ENCODE measurements at places on chromosomes 1 and 21. TPM values are rescaled to one million over a fixed set of nuclear protein-coding genes. Genes with fewer than 3 reads are reported as not detected.

GRCh38 chr1:239274242-239274830, 112.0 kb upstream of the CHRM3 start:
- no peak for DNase-seq

GRCh38 chr1:243179720-243180119, 75.4 kb downstream of the CEP170 start:
- DNase-seq = no peak

- peak; percentile 78 for DNase-seq
Measured at GRCh38 chr1:98045211-98045766, 124.5 kb upstream of the DPYD start.

DNA sequence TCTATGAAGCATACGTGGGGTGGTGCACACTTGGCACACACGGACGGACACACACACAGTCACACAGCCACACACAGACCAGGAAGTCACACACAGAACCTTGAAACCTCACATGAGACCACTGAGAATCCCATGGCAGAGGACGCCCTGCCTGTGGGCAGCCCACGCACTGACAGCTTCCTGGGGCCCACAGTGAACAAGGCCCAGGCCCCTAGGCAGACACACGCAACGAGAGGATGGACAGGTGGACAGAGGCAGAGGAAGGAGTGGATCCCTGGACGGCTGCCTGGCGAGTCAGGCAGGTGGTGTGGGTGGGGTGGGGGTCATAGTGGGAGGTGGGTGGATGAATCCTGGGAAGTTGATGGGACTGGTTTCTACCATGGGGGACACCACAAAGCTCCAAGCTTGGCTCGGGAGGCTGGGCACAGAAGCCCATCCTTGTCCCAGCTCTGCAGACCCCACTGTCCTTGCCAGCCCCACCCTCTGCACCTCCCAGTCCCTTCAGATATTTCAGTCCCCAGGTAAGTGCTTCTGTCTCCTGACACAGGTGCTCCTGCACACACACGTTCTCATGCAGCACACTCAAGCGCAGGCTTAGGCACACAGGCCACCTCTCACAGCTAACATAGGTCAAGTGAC, 49.1 kb downstream of the WNT9A start:
- DNase-seq = no peak

DNA sequence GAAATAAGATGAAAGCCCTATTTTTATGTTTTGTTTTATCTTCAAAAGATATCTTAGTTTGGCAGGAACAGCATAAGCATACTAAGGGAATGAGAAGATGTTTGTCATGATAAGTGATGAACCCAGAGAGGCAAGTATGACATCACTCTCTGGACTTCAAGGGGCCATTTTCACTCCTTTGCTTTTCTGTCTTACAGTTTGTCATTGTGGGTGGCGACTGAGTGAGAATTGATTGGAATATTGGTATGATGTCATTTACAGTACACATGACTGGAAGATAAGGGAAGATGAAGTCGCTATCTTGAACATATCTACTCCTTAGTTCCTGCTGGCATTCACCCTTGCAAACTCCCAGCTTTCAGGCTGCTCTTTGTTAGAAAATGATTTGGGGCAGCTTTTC, 258.1 kb upstream of the RAB4A start:
- DNase-seq = no peak

GRCh38 chr1:173267453-173267945, 60.4 kb upstream of the TNFSF4 start:
- DNase-seq = peak; percentile 61

DNA sequence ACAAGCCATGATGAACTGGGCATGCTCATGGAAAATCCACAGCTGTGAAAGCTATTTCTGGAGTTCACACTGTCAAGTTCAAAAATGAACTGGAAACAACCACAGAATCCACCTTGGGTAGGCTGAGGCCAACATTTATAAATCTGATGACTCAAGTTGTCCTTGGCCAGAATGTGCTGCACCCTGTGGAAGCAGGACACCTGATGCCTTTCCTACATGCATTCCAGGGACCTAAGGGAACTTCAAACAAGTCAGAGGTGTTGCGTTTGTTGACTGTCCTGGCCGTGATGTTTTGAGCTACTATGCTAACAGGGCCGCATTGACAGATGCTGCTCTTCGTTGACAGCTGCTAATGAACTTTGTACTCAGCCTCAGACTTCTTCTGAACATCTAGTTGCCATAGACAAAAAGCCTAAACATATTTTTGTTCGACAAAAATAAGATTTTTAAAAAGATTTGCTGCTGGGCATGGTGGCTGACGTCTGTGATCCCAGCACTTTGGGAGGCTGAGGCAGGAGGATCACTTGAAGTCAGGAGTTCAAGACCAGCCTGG, 127.9 kb upstream of the SLC45A1 start:
- peak; percentile 68 for DNase-seq

- no peak for DNase-seq
Measured at GRCh38 chr1:101257500-101258325, 20.9 kb downstream of the S1PR1 start.

DNA sequence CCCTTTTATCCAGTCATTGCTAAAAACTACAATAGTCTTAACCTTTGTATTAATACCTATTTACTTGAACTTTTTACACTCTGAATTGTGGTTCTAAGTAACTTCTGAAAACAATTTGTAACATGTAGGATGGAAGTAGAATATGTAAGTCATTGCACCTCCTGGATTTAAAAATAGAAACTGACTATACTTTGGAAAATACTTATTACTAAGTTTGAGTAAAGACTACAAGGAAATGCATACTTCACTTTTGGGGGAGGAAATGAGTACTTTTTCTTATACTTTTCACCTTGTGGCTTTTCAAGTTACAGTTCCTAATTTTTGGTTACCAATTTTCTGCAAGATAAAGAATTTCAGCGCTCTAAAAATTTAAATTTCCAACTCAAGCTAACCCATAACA, 8.7 kb downstream of the RGS18 start:
- no peak for DNase-seq

DNA sequence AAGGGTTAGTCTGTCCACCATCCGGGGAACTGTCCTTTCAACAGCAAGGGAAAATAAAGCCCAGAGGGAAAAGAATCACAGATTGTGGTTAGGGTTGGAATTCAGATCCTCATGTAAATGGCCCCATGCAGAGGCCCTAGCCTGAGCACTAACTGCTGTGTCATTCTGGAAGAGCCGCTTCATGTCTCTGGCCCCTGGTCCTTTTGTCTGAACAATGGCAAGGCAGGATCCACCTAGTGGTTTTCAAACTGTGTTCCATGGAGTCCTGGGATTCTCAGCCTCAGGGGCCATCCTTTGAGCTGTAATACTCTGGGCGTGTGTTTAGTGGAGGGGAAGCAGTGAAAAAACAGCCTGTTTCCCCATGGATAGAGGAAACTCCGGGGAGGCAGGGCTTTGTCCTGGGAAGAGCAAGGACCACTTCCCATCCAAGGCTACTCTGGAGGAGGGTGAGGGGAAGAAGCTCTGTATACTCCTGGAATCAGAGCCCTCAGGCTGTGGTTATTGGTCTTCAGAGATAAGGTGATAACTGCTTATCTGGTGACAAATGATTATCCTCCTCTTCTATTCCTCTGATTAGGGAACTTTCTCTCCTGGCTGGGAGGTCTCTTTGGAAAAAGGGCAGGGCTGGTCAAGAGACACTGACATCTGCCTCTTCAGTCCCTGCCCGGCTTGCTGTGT, 19.2 kb downstream of the PAX7 start:
- peak; percentile 87 for DNase-seq

DNA sequence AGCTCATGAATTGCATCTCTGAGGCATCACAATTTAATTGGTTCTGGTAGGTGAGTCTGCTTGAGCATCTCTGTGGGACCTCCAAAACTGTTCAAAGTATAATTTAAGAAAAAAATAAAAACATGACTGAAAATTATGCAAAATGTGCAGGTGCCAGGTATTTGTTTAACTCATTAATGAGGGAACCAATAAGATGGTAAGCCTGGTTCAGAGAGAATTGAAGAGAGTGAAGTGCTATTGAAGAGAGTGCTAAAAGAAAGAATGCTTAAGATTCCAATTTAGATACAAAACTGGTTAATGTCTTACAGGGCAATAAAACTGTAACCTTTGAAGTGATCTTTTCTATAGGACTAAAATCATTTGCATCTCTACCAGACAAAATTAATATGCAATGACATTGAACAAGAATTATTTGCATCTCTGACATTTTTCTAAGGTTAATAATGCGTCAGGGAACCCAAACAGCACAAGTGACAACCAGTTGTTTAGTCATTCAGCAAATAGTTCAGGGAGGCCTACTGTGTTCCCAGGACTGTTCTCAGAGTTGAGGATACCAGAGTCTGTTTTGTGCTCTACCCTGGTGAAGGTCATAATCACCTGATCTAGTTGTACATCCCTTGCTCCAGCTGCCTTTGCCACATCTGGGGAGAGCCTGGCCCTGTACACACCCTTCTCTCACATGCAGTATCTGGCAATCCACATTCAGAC, 183.5 kb downstream of the PATJ start:
- DNase-seq = no peak

DNA sequence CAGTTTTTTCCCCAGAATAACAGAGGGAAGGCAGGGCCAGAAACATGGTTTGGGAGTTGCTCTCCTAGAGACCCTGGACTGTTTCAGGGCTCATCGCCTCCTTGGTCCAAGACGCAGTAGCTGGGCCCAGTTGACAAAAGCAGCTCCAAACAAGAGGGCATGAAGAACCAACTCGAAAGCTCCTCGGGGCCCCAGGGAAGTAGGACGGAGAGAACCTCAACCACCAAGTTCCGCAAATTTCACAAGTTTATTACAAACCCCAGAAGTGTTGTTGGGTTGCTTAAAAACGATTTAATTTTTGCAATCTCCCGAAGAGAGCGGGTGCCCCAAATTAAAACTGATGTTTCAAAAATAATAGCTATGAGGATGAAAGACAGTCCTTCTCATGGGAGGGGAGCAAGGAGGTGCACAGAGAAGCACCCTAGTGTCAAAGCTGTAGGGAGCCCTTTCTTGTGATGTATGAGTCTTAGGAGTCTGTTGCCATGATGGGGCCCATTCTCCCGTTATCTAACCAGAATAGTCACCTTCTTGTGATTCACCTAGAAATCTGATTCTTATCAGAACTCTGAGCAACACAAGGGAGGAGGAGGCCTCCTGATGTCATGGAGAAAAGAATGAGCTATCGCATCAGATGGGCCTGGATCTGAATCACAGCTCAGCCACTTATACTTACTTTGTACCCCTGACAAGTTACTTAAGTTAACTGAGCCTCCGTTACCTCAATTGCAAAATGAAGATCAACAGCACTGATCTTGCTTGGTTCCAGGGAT, 165.7 kb upstream of the IRF2BP2 start:
- DNase-seq = peak; percentile 23

GRCh38 chr1:174239541-174239940, 80.2 kb downstream of the RABGAP1L start:
- DNase-seq = no peak

The PADI4 gene
- total RNA-seq = not detected

The KRTAP10-10 gene
- not detected for total RNA-seq

The CFAP45 gene
- 0.29 TPM for total RNA-seq

The GPR3 gene
- total RNA-seq = under 0.01 TPM

The SEC16B gene
- 2.9 TPM for total RNA-seq

The SELENBP1 gene
- 28.3 TPM for total RNA-seq

All from osteoblast (primary cell).